KBM-7 (cell line): ENCODE measurements at places on chromosomes 7 and 10.

- peak; percentile 58 for DNase-seq
These were observed 17.3 kb downstream of the MLXIPL start for GRCh38 chr7:73606801-73607691.

DNA sequence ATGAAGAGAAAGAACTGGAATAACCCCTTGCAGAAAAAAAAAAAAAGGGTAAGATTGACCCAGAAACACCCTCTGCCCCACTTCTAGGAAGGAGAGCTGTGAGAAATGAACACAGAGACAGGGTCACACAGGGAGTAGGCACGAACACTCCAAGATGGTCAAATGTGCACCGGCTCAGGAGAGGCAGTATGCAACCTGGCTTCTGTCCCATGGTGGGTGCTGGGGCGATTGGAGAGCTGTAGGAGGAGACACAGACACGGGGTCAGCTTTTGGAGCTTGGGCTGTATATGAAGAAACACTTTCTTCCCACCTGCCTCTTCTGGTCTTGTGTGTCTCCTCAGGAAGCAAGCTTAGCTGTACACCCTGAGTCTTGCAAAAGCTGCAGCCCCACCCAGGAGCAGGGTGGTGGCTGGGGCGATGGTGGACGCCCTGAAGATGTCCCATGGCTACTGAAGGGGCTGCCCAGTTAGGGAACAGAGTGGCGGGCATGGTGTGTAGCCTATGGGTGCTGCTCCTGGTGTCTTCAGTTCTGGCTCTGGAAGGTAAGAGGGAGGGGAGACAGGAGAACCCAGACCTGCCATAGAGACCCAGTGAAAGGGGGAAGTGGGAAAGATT is 8.0 kb downstream of the EPHB6 start:
- DNase-seq: no peak

GRCh38 chr10:49309691-49310411 is 10.9 kb downstream of the C10orf71 start:
- DNase-seq: peak; percentile 95

- no peak for DNase-seq
These were observed 41.6 kb upstream of the KCNMA1 start for GRCh38 chr10:77679217-77679616.

GRCh38 chr10:71512312-71512711 is 115.6 kb downstream of the CDH23 start:
- no peak for DNase-seq

DNA sequence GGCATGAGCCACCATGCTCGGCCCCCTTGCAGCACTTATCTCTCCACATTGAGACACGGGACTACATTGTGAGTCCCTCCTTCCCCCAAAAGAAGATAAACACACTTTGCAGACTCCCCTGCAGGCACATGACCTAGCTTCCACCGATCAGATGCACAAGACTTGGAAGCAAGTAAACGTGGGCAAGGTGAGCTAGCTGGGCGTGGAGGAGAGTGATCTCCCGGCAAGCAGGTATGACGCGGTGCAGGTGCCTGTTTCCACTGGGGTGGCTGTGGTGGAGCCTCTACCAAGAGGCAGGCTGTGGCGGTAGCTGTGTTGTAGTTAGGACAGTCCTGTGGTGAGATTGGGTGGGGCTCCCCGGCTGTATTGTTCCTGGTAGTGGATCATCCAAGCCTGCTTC is 7.7 kb upstream of the COMTD1 start:
- DNase-seq: no peak

GRCh38 chr10:130109796-130110245 is 809 bp downstream of the C10orf143 start:
- peak; percentile 87 for DNase-seq

DNA sequence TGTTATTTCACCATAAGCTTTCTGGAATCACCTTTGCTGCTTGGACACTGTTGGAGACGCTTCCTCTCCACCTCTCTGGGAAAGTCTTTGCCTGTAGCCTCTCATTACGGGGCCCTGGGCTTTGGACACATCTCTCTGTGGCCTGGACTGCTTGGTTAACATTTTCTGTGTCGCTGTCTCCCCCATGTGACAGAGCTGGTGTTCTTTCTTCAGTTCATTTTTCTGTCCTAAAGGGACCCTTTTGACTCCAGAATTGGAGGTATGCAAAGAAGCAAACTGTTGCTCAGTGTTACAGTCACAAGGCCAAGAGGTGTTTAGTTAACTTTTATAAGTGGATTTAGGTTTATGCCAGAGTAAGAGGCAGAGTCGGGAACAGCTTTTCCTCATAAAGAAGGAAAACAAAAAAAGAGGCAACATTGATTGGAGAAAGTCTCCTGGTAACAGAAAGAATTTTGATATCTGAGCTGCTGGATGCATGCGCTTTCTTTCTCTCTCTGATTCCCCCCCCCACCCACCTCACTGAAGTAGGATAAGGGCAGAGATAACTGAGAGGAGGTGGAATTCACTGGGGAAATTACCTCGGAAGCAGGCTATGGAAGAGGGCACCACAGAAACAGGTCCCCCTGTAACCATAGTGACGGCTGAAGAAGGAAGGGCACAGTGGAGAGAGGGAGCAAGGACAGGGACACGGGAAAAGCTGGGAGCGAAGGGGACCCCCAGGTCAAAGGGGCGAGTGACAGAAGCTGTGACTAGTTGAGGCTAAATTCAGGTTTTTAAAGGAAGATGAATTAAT is 57.8 kb downstream of the LGI1 start:
- DNase-seq: no peak

GRCh38 chr7:37071124-37071523 is 346.8 kb upstream of the AOAH start:
- DNase-seq: no peak

GRCh38 chr7:43484678-43485395 is 98.1 kb upstream of the STK17A start:
- no peak for DNase-seq

DNA sequence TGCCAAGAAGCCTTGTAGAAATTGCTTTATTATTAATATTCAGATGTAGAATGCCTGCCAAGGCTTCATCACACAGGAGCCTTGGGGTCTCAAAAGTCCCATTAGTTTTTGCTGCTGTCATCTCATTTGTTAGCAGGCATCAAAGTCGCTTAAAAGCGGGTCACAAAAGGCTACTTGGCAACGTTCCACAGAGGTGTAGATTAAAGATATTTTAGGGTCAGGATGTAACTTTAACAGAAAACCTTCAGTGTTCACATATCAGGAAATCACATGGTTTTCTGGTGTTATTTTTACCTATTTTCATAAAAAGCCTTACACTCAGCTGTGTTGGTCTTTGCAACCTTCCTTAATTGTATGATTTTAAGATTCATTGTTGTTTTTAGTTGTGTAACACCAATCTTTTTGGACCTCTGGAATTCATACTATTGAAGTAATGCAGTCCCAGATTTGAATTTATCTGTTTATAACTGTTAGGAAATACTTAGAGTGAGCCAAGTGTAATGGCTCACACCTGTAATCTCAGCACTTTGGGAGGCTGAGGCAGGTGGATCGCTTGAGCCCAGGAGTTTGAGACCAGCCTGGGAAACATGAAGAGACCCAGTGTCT is 65.3 kb downstream of the TET1 start:
- DNase-seq: no peak

GRCh38 chr10:84015877-84016595 is 123.3 kb upstream of the GHITM start:
- DNase-seq: no peak

DNA sequence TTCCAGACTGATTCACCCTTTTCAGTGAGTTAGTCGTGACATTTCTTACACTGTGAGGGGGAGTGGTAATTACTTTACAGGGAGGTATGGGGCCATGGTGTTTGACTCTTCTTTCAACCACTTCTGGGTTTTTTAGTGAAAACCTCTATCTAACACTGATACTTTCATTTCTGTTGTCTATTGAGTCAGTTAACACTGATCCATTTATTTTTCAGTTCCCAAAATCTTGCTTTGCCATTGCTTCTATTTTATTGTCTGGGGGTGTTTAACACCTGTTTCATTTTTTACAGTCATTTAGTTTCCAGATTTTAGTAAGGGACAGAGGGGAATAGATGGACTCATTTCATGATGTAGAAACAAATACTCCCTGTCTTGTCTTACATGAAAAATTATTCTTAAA is 61.5 kb downstream of the HELLS start:
- DNase-seq: no peak

DNA sequence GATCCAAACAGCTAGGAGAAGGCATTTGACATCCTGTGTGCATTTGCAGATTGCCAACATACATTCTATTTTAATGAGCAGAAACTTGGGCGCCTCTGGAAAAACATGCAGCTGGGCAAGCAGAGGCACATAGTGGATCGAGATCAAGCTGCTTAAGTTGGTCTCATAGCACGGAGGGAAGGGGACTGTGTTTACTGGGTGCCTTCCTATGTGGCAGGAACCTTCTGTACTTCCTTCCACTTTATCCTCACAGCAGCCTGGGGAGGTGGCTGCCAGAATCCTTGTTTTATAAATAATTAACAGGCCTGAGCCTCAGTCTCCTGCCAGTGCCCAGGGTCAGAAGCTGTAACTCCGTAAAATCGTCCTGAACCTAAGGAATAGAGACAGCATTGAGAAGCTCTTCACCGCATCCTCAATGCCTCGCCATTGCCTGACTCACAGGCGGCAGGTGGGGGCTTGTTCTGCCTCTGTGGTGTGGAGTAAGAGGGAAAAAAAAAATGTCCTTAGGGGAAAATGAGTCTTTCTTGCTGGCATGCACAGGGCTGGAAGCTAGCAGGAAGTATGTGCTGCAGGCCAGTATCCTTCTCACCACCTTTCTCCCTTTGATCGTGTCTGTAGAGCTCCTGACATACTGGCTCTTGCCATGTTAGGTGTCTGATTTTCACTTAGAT is 6.2 kb downstream of the VWA2 start:
- no peak for DNase-seq

- DNase-seq: no peak
These were observed 22.2 kb downstream of the NEUROD6 start for GRCh38 chr7:31318313-31318712.

DNA sequence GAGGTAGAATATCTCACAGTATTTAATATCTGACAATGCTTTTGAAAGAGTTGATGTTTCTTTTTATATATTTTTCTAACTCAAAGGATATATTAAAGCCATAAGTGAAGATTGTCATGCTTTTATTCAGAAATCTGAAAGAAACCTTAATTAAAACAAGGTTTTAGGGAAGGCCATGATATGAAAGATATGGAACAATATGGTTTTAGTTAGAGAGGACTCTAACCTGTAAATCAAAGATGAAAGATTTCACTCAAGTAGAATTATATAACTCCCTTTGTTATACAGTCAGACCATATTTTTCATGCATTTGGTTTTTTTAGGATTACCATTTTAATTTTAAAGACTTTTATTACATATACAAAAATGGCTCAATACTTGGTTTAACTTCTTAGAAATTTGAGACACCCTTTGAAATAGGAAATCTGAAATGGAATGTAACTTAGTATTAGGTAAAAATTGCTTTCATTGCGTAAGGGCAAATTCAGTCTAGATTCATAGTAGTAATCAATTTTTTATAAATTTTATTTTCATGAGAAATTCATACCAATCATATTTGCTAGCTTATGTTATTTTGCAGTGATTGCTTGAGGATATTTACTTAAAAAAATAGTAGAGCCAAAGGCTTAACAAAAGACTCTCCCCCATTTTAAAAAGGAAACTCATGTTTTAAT is 119.8 kb downstream of the TWIST1 start:
- no peak for DNase-seq

GRCh38 chr7:149304006-149304405 is 42.0 kb downstream of the ZNF783 start:
- DNase-seq: no peak

DNA sequence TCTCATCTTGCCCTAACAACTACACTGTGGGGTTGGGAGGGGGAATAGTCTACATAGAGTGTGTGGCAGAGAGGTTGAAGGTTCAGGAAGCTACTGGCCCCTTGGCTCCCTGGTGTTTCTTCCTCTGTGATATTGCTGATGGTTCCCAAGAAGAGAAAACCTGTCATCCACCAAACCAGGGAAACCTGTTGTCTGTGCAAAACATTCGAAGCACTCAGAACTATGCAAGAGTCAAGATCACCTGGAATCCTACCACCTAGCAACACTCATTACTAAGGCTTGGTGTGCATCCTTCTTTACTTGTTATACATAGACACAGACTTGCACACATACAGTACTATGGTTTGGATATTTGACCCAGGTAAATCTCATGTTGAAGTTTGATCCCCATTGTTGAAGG is 46.5 kb upstream of the MKI67 start:
- DNase-seq: no peak

DNA sequence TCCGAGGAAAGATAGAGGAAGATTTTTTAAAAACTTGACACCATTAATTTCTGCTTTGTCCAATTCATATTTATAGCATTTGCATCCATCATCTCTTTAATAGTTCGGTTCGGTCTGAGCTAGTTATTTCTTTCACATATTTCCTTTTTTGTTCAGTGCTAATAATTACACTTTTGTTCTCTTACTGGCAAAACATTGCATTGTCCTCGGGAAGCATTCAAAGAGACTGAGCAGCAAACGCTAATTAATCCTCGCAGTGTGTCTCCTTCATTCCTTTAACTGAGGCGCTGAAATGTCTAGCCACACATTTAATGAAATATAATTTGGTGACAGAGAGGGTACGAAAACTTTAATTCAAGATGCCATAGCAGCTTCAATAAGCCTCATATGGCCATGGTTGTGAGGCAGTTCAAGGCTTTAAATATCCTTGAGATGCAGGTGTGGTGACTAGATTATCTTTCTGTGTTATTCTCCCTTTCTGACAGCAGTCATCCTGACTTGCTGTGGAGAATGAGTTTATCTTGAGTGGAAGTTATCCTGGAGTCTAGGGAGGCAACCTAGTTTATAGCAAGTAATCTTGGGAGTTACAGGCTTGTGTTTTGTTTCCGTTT is 431.4 kb downstream of the SDK1 start:
- no peak for DNase-seq
